NCI-H2227 treated with DMSO at 0.1 percent for 48 hours (cell line): ENCODE measurements at places on chromosomes 7 and 10.

GRCh38 chr7:148803094-148803493 lies 81.0 kb downstream of the EZH2 start:
- DNase-seq = no peak

DNA sequence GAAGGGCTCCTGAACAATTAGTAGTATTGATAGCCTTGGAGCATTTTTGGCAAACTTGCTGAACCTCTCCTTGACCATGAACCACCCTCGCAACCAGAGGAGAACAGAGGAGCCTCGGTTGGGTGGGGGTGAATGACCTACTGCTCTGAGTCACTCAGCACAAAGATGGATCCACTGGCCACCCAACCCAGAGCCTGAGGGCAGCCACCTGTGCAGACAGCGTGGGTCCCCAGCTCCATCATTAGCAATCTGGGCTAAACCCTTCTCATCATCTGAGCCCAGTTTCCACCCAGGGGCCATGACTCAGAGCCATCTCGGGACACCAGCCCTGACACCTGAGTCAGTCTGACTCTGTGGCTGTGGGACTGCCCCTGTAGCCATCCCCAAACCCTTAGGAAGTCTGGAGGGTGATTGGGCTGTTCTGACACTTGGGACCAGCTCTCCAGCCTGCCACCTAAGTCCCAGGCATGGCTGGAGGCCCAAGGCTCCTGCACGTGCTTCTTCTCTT lies 171.8 kb upstream of the GPR26 start:
- no peak for DNase-seq

DNA sequence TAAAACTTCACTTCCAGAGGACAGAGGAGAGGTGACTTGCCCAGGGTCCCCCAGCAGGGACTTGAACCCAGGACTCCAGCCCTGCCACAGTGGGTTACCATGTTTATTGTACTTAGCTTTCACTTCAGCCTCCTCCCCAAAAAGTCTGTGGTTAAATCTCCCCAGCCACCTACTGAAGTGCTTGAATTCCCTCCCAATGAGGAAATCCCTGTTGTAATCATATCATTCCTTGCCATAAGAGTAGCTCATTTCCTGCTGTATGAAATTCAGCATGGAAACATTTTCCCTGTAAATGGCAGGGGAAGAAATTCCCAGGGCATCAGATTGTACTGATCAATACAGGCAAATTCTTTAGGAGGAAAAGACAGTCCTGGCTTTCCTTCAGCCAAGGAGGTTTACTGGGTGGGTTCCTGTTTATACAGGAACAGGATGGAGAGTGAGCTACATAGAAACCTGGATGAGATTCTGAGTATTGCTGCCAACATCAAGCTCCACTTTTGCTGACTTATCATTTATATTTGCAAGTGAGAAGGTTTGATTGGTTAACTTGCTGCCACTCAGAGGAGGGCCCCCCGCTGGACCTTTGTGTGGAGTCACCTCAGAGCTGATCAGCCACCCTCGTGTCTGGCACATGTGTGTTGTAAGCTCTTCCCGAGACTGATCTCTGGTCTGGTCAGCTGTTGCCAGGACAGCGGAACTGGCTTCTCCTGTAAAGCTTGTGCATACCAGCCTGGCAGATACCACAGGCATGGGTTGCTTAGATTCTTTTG lies 16.4 kb upstream of the PDZD8 start:
- DNase-seq = no peak

DNA sequence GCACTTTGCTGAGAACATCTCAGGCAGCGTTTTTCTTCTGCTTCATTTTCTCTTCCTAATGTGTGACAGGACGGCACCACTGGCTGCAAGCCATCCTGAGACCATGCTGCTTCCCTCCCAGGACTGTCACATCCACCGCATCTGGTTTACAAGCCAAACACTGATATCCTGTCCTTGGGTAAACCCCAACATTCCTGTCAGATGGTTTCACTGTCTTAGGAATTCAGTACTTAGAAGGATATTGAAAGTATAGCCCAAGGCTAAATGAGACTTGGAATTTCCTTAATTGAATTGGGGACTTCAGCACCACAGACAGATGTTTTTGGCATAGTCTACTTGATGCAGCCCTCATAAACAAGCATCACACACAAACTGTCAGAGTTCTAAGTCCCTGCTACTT lies 74.2 kb upstream of the PLXNA4 start:
- DNase-seq = no peak

GRCh38 chr7:107209565-107209964 lies 40.8 kb downstream of the HBP1 start:
- DNase-seq = no peak

- DNase-seq = no peak
Measured at GRCh38 chr10:28661035-28661434, 16.3 kb upstream of the BAMBI start.

GRCh38 chr10:132709471-132709951 lies 76.4 kb downstream of the NKX6-2 start:
- no peak for DNase-seq

DNA sequence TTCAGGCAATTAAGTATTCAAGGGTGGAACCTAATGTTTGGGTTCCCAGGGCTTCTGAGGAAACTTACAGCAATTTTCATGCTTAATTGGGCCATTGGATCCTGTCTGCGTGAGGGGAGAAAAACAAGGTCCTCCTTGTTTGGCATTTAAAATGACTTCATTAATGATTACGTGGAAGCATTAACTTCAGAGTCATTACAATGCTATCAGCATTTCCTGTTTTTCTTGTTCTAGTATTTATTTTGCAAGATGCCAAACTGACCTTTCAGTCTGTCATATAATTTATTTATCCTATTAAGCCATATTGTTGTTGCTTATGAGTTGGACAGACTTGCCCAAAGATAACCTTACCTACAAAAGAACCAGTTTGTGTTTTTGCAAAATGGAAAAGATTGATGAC lies 324.1 kb upstream of the LRRN3 start:
- no peak for DNase-seq

DNA sequence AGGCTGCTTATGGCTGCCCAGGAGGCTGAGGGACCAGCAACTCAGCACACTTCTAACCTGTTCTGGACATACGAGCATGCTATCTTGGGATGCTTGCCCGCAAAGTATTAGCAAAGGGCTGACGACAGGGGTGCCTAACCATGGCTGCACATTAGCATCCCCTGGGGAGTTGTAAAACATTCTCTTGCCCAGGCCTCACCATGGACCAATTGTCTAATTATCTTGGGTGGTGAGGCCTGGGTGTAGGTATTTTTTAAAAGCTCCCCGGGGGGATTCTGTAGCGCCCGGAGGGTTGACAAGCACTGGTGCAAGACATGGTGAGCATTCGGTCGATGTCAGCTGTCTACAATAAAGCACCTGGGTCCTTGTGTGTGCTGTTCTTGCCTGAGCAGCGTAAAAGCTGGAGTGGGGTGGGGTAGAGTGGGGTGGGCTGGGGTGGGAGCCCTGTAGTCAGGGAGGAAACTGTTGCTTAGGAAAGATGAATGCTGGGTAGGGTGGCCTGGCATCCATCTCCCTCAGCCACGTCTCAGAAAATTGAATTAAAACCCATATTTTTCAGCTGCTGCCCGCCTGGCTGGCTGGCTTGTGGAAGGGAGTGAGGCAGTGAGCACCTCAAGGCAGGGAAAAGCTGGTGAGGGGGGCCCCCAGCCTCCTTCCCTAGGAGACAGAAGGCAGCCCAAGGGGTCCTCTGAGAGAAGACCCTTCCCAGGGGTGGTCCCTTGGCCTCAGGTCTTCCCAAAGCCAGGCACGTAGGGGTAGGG lies 2.9 kb upstream of the ADCYAP1R1 start:
- DNase-seq = no peak

- no peak for DNase-seq
Measured at GRCh38 chr7:106679153-106679931, 18.4 kb upstream of the CCDC71L start.

- no peak for DNase-seq
Measured at GRCh38 chr10:22708772-22709171, 5.6 kb downstream of the PIP4K2A start.

GRCh38 chr10:32005050-32005449 lies 51.2 kb downstream of the KIF5B start:
- DNase-seq = peak; percentile 20

- no peak for DNase-seq
Measured at GRCh38 chr10:97540669-97541500, 31.7 kb upstream of the ANKRD2 start.

- DNase-seq = no peak
Measured at GRCh38 chr10:88651101-88651551, 13.1 kb upstream of the LIPF start.

GRCh38 chr10:122981066-122981464 lies 864 bp downstream of the PSTK start:
- DNase-seq = peak; percentile 47

- no peak for DNase-seq
Measured at GRCh38 chr7:154167807-154168206, 115.6 kb downstream of the DPP6 start.
